ENCODE measurements at places on chromosomes 4 and X.

DNA sequence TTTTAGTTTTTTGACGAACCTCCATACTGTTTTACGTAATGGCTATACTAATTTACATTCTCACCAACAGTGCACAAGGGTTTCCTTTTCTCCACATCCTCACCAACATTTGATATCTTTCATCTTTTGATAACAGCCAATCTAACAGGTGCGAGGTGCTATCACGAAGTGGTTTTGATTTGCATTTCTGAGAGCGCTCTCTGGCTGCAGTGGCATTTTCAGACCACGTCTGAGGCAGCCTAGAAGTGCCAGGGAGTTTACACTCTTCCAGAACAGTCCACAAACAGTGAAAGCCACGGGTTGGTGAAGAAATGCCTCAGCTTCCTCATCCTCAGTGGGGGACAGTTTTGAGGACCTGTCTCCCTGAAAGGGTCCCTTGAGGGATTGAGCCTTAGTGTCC lies 471.0 kb downstream of the BCOR start:
- no peak for DNase-seq

DNA sequence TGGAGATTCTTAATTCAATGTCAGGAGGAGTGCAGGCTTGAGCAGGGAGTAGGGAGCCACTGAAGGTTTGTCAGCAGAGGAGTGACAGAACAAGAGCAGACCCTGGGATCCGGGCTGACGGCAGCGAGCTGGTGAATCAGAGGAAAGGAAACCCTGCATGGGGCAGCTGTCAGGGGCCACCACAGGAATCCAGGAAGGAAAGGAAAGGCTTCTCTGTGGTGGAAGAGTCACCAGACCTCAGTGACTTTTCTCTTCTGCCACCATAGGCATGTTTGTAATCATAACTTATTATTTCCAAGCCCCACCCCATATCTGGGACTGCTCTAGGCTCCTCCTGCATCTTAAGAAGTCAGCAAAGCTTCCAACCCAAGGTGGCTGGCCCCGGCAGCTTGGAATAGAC lies 150.9 kb downstream of the BCOR start:
- DNase-seq = no peak

- DNase-seq = no peak
Observed at GRCh38 chrX:17520016-17520615, 145.1 kb downstream of the NHS start.

- no peak for DNase-seq
Observed at GRCh38 chr4:155738548-155738947, 20.3 kb upstream of the GUCY1B1 start.

- no peak for DNase-seq
Observed at GRCh38 chr4:148431401-148431800, 10.8 kb downstream of the NR3C2 start.

GRCh38 chrX:39000802-39001201 lies 199.5 kb downstream of the MID1IP1 start:
- DNase-seq = no peak

DNA sequence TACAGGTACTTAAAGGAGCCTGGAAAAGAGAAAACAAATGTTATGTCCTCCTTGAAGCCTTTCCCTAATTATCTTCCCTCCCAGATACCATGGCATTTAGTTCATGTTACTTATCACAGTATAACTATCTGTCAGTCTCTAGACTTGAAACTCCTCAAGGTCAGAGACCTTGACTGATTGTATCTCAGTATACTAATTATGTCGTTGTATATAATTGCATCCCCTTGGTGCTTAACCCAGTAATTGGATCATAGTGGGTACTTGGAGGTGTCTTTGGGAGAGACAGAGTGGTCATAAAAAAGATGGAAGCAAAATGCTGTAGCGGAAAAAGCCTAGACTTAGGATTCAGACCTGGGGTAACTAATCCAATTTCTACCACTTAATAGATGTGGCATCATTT lies 8.1 kb downstream of the IGBP1 start:
- DNase-seq = no peak

- DNase-seq = no peak
Observed at GRCh38 chr4:26458157-26458561, 32.1 kb downstream of the CCKAR start.

GRCh38 chrX:480861-481417 lies 94.2 kb upstream of the PPP2R3B start:
- no peak for DNase-seq

DNA sequence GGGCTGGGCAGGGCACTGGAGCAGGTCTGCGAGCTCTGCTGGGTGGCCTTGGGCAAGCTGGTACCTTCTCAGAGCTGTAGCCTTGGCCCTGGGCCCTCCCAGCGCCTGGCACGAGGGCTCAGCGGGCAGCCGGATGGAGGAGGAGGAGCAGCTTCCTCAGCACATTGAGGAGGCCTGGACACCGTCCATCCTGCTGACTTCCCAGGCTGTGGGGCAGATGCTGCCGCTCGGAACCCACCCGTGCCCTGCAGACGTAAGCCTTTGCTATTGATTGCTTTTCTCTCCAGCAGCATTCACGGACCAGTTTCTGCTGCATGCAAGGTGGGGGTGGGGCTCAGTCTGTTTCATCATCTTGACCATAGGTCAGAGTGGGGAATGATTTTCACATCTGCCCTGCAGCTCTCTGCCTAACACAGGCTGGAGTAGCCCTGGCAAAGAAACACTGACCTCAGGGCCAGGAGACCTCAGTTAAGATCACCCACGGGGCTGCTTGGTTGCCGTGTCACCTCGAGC lies 80.7 kb upstream of the PSAPL1 start:
- no peak for DNase-seq

GRCh38 chr4:83604321-83604720 lies 68.4 kb downstream of the GPAT3 start:
- no peak for DNase-seq

DNA sequence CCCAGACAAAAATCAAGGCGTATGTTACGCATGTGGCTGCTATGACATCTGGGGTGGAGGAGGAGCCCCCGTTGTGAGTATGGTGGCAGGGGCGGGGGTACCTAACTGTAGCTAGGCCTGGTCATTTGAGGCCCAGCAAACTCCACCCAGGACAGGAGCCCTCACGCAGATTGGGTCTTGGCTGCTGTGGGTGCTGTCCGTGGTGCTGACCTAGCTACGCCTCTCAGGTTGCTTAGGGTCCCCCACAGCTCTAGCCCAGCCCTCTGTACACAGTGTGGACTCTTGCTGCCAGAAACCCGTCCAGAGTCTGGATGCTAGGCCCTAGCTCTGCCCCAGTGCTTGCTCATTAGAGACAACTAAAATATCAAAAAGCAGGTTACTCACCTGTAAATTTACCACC lies 146.7 kb upstream of the PSAPL1 start:
- no peak for DNase-seq

- DNase-seq = no peak
Observed at GRCh38 chr4:89303814-89304388, 3.7 kb downstream of the GPRIN3 start.

- DNase-seq = no peak
Observed at GRCh38 chr4:98939892-98940298, 11.0 kb upstream of the EIF4E start.

- DNase-seq = no peak
Observed at GRCh38 chrX:131617182-131617581, 73.3 kb downstream of the OR13H1 start.

- no peak for DNase-seq
Observed at GRCh38 chr4:26619784-26620183, 35.9 kb downstream of the TBC1D19 start.

DNA sequence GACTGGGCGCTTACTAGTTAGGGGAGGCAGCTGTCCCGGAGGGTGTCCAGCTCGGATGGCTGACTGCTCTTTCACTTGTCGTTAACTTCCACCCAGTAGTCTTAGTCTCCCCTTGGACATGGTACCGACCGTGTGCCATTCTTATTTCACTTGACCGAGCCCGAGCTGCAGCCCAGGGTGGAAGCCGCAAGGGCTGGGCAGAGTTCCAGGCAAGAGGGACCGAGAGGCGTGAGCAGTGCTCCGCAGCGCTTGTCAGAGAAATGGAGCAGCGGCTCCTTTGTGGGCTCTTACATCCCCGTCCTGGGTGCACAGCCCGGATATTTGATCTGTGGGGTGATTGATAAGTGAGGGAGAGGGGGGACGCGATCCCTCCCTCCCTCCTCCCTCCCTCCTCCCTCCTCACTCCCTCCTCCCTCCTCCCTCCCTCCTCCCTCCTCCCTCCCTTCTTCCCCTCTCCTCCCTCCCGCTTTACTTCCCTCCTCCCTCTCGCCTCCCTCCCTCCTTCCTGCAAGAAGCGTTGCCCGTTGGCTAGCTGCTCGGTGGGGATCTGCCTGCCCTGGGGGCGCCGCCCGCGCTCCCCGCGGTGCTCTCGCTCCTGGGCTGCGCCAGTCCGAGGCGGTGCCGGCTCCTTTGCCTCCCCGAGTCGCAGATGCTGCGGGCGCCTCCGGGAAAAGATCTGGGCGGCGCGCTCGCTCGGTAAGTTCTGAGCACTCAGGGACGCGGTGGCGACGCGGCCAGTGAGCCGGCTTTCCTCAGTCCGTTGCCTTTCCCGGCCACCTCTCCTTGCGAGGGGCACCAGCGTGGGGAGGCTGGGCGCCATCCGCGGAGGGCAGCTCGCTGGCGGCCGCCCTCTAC lies at the start of gene SLITRK2:
TSS of gene SLITRK2 (plus strand) at position 499 of the 855 bp plus-strand sequence. CDS start 4,597 bp downstream, outside the sequence.
- no peak for DNase-seq

DNA sequence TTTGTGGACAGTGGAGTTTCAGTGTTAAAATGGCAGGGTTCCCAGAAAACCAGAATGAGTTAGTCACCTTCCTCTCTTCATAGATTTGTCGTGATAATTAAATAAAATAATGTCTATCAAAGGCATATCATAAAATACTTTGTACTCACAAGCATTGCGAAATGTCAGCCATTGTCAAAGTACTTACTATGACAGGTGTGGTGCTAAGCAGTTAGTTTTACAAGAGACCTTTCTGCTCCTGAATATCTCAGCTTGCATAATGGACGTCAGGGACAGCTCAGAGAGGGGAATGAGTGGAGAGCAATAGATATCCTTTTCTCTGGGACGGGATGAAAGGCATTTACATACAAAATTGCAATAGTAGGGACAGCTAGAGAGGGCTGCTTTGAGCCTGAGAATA lies 560.9 kb downstream of the KCNIP4 start:
- DNase-seq = no peak

DNA sequence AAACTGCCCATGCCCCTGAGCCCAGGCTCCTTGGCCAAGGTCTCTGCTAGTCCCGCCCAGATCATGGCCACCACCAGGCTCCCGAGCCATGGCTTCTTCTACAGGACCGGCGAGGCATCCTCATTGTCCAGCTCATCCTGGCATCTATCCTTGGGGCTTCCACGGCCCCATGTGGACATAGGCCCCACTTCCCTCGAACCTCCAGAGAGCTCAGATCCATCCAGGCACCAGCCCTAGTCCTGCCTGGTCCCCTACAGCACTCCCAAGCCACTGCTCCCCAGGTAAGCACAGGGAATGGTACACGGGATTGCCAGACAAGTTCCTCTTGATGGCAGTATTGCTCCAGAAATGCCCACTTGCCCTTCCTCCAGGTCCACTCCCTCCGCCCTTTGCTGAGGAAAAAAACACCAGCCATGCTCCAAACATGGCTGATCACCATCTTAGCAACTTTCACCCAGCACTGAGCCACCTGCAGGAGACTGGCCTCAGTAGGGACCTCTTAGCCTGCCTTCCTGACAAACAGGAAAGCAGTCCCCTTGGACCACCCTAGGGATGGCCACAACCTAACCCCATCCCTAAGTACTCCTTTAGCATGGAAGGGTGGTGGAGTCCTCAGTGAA lies 272.1 kb upstream of the AGTR2 start:
- no peak for DNase-seq

DNA sequence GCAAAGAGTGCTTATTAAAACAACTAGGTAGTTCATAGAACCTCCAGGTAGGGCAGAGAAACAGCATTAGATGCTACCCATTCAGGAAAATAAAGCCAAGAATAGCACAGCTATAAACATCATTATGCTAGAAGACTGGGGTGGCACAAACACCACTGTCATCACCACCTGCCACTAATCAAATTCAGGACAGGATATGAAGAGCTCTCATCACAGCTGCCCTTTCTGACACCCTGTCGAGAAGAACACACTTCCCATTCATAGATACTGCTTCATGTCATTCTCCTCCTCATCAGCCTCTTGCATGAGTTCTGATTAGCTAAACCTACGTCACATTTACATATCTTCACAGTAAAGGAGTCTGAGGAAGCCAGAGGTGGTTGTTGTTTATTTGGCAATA lies 692.3 kb upstream of the HS3ST1 start:
- DNase-seq = no peak

DNA sequence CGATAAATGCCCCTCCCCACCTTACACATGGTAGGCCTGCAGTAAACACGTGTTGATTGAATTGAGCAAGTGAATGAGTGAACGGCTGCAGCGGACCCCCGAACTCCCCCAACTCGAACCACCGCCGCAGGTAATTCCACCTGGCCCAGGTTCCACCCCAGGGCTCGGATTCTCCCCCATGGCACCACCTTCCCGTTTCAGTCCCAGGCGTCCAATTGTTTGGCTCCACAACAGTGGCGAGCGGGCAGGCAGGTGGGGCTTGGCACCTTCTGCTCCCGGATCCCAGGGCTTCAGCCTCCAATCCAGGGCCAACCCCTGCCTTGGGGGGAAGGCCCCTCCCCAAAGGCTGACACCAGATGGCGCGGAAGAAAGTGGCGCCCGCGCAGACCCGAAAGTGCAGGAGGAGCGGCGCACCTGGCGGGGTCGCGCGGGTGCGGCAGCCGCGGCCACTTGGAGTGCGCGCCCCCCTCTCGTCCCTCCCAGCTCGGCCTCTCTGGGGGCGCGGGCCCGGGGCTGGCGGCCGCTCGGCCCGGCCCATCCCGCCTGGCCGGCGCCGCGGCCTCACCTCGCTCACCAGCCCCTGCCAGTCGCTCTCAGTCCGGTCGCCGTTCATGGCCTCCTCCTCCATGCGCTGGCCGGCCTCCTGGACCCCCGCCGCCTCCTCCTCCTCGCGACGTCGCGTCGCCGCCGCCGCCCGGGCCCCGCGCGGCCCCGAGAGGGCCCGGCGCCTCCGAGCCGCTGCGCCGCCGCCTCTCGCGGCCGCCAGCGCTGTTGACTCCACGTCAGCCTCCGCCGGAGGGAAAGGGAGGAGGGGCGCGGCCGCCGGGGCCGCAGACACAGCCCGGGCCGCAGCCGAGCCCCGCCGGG lies at the start of gene CCDC149:
TSS of gene CCDC149 (minus strand) at position 791 of the 867 bp plus-strand sequence. CDS start at position 613, 178 bp downstream.
- no peak for DNase-seq

GRCh38 chr4:112520598-112521122 lies 4.7 kb upstream of the NEUROG2 start:
- no peak for DNase-seq

DNA sequence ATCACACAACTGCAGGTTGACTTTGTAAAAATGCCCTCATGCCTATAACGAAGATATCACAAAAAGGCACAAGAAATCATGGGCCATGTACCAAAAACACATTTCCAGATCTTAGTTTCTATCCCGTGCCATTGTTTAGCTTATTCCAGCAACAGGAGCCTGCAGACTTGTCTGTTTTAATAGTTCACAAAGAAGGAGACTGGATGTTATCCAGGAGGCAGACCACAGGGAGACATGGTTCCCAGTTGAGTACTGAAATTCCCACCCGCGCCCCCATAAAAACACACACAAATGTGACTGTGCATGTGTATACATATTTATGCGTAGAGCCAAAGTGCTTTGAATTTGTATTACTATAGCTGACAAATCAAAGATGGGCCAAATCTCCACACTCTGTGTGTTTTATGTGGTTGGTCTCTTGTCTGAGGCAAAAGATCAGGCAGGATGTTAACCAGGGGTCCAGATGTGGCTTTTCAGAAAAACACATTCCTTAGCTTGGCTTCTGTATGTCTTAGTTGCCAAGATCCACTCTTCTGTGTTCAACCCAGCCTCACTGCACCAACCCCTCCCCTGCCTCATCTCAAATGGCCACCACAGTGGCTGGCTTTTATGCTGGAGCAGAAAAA lies 469.2 kb upstream of the DIPK2B start:
- DNase-seq = no peak

- no peak for DNase-seq
Observed at GRCh38 chr4:85147481-85148076, 181.1 kb upstream of the WDFY3 start.
